ENCODE measurements at places on chromosomes 11 and 22. TPM values are rescaled to one million over a fixed set of nuclear protein-coding genes. Genes with fewer than 3 reads are reported as not detected.
A peak's percentile ranks its signal among the peaks of the same experiment; 100 is the strongest.

DNA sequence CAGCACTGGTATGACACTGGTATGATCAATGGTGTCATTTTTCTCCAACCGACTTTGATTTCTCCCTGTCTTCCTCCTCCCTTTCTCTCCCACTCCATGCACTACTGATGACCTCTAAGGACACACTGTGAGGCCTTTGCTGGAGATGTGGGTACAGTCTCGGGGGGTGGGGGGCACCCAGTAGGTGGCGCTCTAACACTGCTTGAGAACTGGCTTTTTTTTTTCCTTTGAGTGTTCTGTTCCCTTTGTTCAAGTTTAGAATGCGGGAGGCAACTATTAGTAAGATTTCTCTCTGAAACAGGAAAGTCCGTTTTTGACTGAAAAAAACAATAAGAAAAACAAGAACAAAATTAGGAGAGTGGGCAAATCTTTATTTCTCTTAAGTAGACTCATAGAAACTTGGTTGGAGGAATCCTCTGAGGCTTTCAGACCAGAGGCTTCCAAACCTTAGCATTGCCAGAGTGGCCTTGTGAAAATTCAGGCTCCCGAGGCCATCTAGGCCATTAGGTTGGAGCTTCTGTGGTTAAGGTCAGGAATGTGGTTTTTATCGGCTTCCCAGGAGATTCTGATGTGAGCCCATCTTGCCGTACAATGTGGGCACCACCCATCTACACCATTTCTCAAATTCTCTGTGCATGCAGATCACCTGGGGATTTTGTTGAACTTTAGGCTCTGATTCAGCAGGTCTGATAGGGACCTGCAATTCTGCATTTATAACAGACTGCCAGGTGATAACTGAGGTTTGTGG, 43.2 kb downstream of the PANX1 start:
- no peak overlapping the region for H3K27ac ChIP-seq
- peaks cover under 1% of the 10 kb centered on the region for H3K36me3 ChIP-seq
- H3K27me3 ChIP-seq = no peaks in the 10 kb centered on the region
- peaks cover 62% of the 10 kb centered on the region for H3K4me1 ChIP-seq

Gene RBMXL2
- not detected for total RNA-seq

DNA sequence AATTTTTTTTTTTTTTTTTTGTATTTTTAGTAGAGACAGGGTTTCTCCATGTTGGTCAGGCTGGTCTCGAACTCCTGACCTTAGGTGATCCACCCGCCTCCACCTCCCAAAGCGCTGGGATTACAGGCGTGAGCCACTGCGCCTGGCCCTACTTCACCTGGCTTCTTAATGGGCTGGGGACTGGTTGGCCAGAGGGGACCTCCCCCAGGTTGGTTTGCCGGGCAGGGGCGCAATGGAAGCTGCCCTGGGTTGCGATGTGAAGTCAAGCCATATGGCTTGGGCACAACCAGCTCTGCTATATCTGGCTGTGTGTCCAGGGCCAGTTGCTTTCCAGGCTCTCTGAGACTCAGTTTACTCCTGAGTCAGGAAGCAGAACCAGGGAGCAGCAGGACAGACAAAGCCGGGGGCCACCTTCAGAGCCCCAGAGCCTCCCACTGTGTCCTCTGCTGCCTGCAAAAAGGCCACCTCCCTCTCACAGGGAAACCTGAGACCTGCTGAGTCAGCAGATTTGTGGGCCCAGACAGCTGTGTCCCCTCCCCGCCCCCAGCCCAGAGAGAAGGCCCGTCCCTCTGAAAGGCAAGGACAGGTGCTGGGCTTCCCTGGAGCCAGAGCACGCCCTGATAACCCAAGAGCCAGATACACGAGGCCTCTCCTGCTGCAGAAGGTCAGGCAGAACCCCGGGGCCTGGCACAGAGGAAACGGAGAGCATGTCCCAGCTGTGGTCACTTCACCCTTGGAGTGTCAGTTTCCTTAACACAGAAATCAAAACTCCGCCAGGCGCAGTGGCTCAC, 29.2 kb upstream of the DAGLA start:
- H3K27me3 ChIP-seq = no peaks in the 10 kb centered on the region
- DNase-seq = peak; percentile 78
- no peak overlapping the region for H3K4me3 ChIP-seq
- peaks cover 22% of the 10 kb centered on the region for H3K4me1 ChIP-seq

Gene EXPH5
- 9.2 TPM for total RNA-seq

DNA sequence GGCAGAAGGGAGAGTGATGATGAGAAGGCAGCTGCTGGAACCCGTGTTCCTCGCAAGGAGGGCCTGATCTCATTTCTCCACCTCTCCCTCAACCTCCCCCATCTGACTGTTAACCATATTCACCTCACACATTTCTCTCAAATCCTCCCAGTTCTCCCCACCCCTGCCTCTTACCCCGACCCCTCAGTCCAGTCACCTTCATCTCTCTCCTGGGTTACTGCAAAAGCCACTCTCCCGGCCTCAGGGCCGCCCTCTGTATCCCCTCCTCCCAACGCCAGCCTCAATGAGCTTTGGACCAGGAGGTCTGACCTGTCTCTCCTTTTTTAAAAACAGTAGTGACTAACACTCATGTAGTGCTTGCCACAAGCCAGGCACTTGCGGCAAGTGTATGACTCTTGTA, 29.5 kb upstream of the LMO1 start:
- no peak overlapping the region for H3K27ac ChIP-seq
- H3K36me3 ChIP-seq = no peaks in the 10 kb centered on the region
- no peak overlapping the region for H3K4me3 ChIP-seq
- DNase-seq = no peak

DNA sequence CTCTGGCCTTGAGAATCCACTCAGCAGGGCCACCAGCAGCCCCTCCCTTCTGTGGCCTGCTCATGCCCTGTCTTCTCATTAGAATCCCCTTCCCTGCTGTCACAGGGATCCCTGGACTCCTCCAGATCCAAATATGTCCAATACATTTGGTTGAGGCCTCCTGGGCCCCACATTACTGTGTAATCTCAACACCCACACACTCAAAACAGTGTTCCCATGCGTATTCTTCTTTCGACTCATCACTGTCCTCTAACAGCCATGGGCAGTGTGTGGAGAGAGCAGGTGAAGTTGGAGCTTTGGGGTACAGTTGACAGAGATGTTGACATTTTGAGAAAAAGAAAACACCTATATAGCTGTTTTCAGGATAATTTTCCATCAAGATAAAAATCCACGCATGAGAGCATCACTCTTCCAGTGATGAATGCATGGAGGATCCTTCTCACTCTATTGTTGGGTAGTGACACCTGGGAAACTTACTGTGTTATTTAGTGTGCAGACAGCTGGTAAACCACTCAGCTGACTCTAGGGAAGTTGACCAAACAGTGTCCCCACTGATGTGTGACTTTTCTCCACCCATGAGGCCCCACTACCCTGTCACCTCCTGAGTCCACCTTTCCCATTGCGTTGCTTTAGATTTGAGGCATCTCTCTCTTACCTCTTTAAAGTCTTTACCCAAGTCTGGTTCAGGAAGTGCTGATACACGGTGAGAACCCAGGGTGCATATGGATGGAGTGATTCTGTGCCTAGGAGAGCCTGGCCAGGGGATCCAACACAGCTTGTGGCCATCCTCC, 28.7 kb upstream of the VPREB1 start:
- H3K36me3 ChIP-seq = no peaks in the 10 kb centered on the region
- DNase-seq = no peak
- H3K4me3 ChIP-seq = no peak overlapping the region
- peaks cover 94% of the 10 kb centered on the region for H3K27me3 ChIP-seq
- no peak overlapping the region for H3K27ac ChIP-seq

- H3K27me3 ChIP-seq = peaks cover 11% of the 10 kb centered on the region
- no peak overlapping the region for H3K27ac ChIP-seq
- peaks cover 6% of the 10 kb centered on the region for H3K36me3 ChIP-seq
Observed at GRCh38 chr22:37442135-37442534, 14.9 kb upstream of the ELFN2 start.

GRCh38 chr11:64372802-64373597, 14.0 kb downstream of the RPS6KA4 start:
- DNase-seq = no peak
- H3K4me3 ChIP-seq = peak overlapping the region; percentile 10
- peaks cover 11% of the 10 kb centered on the region for H3K4me1 ChIP-seq
- H3K36me3 ChIP-seq = peaks cover 9% of the 10 kb centered on the region
- no peaks in the 10 kb centered on the region for H3K27me3 ChIP-seq
